Fibroblast of skin of back (primary cell): ENCODE measurements at places on chromosomes 3 and 15.
A peak's percentile ranks its signal among the peaks of the same experiment; 100 is the strongest.

DNA sequence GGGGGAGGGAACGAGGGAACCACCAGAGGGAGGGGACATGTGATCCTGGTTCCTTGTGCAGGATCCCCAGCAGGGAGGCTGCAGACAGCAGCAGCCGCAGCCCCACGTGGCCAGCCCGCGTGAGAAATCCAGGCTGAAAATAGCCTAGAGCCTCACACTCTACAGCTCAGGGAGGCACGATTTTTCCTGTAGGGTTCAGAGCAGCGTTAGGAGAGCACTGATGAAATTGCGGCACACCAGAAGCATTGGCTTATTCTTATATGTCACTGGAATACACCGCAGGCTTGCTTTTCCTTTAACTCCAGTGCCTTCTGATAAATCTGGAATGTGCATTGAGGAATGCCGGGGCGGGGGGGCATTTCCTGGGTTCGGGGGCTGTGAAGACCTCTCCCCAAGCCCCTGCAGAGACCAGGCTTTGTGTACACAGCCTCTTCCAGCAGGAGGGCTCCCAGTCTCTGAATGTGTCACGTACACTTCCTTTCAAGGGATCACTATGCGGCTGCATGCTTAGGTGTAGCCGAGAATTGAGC, 193.0 kb downstream of the ATP10A start:
- DNase-seq = peak; percentile 88

GRCh38 chr3:9247361-9247940, 2.0 kb downstream of the SRGAP3 start:
- no peak for DNase-seq

DNA sequence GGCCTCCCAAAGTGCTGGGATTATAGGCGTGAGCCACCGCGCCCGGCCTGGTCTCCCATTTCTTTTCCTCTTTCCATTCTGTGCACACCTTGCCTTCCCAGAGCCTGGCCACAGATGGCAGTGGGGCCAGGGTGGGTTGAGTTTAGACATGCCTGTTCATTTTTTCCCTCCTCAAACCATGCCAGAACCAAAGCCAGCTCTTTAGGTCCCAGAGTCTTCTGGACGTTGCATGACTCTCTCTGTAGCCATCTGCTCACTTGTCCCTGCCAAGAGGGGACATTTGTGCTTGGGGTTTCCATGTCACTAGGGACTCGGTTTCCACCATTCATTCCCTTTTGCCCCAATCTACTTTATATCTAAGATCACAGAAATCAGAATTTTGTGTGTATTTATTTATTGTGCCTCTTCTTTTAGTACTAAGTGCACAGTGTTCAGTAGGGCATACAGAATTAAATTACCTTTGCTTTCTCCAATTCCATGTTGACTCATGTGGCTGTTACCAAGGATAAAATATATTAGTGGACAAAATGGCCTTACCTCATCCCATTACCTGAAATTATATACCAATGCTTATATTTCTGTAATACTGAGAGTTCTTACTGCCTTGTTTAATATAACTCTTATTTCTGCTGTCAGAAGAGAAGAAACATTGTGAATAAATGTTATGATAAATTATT, 49.6 kb downstream of the USP13 start:
- DNase-seq = no peak

DNA sequence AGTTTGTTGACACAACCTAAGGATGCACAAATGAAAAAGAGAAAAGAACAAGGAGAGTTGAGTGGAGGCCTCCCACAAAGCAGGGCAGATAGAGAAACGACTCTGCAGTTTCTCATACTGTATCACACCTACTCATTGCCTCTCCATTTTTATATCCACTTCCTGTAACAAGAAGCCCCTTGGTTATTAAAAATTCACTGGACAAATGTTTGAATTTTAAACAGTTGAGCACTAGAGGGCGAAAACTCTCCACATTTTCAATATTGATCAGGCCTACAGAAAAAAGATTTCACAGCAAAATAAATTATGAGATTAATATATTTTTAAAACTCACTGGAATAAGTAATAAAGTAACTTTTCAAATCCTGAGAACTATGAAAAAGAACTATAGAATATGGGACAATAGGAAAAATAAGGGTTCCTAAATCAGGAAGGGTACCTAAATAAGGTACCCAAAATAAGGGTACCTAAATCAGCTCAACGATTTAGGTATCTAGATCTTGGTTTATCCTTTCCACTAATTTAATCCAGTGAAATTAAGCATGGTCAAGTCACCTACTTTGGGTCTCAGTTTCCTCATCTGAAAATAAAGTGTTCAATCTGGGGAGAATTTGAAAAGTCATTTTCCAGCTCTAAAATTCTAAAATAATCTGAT, 47.0 kb upstream of the PPIB start:
- peak; percentile 54 for DNase-seq

DNA sequence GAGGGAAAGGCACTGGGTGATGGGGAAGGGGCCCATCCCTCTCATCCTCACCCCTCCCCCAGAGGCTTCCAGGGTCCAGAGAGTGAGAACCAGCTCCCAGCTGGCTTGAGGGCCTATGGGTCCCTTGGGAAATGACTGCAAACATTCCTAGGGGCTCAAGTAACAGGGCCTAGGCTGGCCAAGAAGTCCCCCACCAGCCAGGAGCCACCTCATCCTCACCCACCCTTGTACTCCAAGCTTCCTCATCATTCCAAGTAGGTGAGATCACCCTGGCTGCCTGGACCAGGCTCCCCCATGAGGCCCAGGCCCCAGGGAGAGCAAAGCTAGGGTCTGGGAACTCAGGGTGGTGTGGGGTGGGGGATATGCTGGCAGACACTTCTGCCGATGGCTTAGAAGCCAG, 14.8 kb downstream of the LOXL1 start:
- peak; percentile 100 for DNase-seq

DNA sequence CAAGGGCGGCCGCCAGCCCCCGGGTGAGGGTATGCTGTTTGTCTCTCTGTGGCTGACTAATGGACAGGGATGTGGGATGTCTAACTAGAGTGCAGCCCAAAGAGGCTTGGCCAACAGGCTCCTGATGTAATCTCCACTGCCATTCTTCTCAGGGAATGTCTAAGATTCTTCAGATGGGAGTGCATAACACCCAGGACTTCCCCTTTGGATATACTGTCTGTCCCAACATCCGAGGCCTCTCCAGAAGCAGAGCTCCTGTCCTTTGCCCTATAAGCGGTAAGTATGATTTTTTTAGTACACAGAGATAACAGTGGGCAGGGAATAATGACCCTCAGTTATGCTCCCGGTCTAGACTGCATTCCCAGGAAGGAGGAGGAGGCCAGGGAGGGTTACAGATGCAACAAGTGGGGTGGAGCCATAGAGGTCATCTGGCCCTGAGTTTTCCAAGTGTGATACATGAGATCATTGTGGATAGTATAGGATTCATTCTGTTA, 62.5 kb upstream of the SLCO2A1 start:
- DNase-seq = no peak

DNA sequence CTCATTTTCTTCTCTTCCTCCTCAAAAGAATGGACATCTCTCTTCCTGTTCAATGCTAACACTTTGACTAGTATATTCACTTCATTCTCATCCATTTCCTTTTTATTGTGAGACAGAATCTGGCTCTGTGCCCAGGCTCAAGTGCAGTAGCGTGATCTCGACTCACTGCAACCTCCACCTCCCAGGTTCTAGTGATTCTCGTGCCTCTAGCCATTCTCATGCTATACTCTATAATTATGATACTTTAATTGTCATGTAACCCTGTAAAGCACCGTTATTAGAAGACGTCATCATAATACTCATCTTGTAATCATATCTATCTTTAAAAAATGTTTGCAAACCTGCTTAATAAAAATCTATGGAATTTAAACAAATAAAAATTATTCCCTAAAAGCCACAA, 107.0 kb downstream of the SHOX2 start:
- no peak for DNase-seq

- DNase-seq = no peak
These were observed 505.9 kb upstream of the CFAP20DC start for GRCh38 chr3:59555593-59556315.

DNA sequence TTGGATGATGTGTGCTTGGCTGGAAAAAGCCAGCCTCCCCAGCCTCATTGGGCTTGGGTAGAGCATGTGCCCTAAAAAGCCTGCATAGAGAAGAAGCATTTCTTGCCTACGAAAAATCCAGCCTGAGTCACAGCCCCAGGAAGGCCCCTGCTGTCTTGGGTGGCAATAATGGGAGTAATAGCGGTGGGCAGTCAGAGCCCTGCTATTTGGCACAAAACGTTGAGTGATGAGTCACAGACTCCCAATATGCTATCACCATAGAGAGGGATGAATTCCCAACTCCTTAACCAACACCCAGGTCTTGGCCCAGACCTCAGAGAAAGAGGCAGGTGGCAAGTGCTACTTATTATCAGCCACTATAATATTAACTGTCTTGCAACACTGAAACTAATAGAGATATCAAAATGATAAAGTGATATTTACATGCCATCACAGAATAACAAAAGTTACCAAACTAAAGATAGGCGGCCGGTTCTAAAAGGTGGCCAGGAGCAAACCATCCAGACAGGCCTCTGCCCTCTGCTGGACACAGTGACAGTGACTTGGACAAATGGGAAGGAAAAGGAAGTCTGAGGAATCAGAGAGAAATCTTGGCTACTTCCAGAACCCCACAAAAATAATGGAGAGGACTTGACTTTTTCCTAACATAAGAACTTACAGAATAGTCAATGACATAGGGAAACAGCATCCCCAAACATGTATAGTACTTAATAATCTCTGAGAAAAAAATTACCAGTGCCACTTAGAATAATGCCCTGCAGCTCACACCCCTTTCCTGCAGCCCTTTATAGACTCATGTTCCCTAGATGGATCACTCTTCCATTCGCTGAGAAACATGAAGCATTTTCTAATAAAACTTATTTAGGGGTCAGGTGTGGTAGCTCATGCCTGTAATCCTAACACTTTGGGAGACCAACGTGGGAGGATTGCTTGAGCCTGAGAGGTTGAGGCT, 51.9 kb upstream of the MUC13 start:
- DNase-seq = peak; percentile 98

GRCh38 chr3:45087155-45087554, 59.0 kb downstream of the CDCP1 start:
- no peak for DNase-seq

DNA sequence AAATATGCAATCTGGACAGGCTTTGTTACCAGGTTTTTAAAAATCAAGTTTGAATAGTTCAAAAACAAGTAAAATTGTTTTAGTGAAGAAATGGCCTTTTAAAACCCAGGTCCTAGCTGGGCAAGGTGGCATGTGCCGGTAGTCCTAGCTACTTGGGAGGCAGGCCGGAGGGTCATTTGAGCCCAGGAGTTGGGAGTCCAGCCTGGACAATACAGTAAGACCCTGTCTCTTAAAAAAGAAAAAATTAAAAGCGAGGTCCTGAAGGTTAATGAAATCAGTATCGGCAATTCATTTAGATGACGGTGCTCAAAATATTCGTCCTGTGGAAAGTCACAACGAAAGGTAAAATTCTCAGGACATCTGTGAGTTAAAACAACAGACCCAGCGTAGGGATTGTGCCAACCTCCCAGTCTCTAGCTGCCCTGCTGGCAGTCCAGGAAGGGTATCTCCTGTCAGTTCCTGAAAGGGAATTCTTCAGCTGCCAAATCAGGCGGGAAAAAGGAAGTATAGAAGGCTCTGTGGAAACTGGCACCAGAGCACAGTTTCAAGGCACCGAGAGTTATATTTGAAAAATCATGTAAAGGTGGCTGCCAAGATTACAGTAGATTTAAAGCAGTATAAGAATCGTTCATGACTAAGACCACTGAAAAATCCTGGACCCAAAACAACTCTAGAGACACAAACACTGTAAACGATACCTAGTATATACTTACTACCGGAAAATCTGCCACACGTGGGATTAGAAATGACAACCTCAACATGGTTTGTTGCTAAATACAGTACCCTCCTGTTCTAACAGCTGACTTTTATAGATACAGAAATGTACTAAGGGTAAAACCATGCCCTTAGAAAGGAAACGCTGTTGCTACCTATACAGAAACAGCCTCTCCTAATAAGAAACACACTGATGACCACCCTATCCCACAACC, 1.2 kb upstream of the ABHD17C start:
- no peak for DNase-seq

DNA sequence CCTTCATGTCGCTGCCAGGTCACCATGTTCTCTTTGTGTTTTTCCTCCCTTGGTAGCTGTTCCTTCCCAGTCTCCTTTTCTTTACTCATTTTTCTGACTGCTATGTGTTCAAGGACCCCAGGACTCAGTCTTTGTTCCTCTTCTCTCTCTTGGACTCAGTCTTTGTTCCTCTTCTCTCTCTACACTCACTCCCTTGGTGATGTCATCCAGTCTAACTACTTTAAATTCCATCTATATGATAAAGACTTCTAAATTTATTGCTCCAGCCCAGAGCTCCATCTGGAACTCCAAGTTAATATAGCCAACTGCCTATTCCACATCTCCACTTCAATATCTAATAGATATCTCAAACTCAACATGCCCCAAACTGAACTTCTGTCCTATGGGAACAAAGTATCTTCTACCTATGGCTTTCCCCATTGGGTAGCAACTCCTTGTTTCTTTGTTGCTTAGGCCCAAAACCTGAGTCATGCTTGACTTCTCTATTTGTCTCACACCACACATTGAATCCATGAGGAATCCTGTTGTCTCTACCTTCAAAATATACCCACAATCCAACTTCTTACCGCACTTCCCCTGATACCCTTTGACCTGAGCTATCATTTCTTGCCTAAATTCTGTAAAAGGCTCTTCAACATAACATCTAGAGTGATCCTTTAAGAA, 4.9 kb upstream of the DYNC1LI1 start:
- peak; percentile 84 for DNase-seq

DNA sequence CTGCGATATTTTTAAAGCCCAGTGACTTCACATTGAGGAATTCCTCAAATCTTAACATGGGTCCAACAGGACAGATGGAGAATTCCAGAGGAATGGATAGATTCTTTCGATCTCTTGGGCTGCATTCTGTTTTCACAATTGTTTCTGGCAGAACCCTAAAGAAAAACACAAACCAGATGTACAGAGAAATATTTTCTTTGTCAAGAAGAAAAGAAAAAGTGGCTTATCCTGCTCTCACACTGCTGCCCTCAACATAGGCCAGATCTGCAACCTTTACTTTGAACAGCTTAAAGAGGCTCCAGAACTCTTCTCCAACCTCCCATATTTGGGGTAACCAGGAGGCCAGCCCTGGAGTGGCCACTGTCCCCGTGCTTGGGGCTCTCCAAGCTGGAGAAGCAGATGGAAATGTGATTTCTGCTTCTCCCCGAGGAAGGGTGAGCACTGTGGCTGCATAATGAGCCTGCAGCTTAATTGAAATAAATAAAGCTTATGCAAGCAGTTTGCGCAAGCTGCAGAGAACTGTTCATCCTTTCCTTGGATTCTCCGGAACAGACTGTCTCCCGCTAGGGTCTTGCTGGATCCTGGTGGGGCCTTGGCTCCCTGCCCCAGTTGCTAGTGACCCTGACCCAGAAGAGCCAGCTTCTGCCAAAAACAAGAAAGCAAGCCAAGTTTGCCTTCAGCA, 453.2 kb upstream of the PROK2 start:
- peak; percentile 71 for DNase-seq

- DNase-seq = peak; percentile 76
These were observed 93.1 kb downstream of the GMPS start for GRCh38 chr3:155963570-155963969.

- DNase-seq = no peak
These were observed 27.6 kb upstream of the MYO1E start for GRCh38 chr15:59400103-59400813.

- no peak for DNase-seq
These were observed 165.1 kb upstream of the STAC start for GRCh38 chr3:36215241-36215640.

- DNase-seq = peak; percentile 17
These were observed 2.4 kb upstream of the MYZAP start for GRCh38 chr15:57589281-57589680.

- DNase-seq = no peak
These were observed 61.0 kb downstream of the CCK start for GRCh38 chr3:42204867-42205599.

GRCh38 chr3:127951276-127951675, 36.2 kb downstream of the KBTBD12 start:
- DNase-seq = peak; percentile 42
